NCI-H526 treated with DMSO at 0.1 percent for 48 hours (cell line): ENCODE measurements at places on chromosomes 12 and 14.

GRCh38 chr12:96743606-96744005, 163.5 kb upstream of the NEDD1 start:
- no peak for DNase-seq

GRCh38 chr12:132998741-132999140, 12.6 kb downstream of the ZNF26 start:
- no peak for DNase-seq

DNA sequence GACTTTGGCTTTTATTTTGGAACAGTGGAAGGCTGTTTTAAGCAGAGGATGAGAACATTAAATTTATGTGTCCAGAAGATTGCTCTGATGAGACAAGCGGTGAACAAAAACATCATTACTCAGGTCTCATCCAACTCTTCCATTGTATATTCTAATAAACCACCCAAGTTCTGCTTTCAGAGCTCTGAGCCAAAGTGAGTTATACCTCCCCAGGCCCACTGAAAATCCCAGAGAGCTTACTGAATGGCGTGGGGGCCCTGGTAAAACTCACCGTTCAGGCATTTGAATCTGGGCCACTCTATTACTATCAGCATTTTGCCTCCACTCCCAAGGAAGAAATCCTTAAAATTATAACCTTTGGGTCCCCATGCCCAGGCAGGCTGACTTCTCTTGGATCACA, 122.0 kb upstream of the HIF1A start:
- DNase-seq, result no peak

DNA sequence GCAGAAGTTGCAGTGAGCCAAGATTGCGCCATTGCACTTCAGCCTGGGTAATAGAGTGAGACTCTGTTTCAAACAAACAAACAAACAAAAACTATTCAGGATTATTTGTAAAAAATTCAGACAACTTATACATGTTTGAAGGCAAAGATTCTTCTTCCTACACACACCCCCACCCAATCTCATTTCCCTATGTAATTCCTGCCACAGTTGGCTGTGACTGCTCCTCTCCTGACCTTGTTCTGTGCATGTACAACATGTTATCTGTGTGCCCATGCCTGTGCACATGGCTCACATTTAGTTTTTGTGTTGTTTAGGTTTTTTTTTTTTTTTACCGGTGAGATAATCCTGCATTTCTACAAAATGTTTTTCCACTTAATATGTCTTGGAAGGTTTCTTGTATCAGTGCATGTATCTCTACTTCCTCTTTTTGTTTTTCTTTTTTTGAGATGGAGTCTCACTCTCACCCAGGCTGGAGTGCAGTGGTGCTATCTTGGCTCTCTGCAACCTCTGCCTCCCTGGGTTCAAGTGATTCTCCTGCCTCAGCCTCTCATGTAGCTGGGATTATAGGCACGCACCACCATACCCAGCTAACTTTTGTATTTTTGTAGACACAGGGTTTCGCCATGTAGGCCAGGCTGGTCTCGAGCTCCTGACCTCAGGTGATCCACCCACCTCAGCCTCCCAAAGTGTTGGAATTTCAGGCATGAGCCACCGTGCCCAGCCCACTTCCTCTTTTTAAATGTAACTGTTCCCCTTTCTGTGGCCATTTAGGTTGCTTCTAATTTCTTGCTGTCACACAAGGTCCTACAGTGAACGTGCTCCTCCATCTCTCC, 8.7 kb downstream of the CFAP251 start:
- no peak for DNase-seq

GRCh38 chr12:64480148-64480547, 28.2 kb downstream of the TBK1 start:
- DNase-seq, result no peak

- no peak for DNase-seq
These were observed 13.2 kb upstream of the SELPLG start for GRCh38 chr12:108646600-108647579.

DNA sequence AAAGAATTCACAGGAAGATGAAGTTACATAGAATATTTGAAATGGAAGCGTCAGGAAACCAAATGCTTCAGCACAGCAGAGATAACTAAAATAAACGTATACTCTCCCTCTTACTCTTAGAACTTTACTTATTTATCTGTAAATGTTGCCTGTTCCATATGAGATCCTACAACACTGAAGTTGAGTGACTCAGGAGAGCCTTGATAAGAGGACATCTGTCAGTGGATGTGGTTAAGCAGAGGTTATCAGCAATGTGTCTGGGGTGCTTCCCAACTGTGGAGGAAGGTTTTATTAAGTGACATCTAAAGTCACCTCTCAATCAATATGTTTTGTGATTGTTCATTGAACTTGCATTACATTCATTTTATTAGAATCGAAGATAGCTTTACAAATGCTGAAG, 81.9 kb downstream of the NEDD1 start:
- no peak for DNase-seq

DNA sequence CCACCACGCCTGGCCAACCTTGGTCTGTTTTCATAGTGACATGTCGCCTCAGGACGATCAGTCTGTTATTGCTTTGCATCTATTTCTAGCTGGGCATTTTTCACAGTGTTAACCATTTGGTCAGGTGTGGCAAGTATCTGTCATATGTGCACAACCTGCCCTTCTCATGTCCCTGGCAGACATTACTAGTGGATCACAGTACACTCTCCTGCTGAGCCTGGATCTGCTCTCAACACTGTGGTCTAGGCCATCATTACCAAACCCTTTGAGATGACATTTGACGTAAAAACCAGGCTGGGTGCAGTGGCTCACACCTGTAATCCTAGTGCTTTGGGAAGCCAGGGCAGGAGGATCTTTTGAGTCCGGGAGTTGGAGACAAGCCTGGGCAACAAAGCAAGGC, 29.4 kb upstream of the NOS1 start:
- DNase-seq, result no peak

DNA sequence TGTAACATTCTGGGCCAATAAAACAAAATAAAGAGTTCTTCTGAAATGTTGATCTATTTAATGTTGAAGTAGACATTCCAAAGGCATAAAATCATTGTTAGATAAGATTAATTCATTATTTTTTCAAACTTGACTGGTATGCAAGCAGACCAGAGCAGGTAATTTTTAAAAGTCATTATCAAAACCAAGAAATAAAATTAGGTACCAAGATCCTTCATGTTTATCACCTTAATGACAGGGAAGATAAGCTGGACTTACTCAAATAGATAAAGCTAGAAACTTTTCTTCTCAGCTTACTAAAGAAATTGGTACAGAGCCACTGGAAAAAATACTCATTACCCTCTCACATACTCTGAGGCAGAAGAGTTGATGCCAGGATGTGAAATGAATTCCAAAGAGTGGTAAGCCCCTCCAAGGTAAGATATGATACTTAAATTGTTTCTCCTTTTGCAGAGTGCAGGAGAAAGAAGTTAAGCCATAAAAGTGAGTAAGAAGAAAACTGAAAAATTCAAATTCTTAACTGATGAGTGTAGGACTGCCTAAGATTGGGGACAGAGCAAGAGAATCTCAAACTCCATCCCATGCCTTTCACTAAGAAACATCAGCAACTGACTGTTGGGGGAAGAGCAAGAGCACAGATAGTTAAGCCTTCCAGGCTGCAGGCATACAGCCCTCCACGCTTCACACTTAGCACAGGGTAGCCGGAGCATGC, 111.9 kb downstream of the SLC41A2 start:
- no peak for DNase-seq

DNA sequence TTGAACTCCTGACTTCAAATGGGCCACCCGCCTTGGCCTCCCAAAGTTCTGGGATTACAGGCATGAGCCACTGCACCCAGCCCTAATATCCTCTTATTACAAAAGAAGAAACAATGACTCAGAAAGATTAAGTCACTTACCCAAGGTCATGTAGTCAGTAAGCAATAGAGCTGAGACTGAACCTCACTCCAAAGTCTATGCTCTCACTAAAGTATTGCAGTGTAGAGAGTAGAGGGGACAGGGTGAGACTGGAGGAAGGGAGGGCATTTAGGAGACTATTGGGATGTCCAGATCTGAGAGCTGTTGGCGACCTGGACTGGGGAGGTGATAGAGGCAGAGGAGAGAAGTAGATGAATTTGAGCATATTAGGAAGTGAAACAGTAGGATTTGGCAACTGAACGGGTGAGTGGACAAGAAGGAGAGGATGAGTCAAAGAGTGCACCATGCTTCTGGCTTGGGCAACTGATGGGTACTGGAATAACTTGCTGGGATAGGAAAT, 11.8 kb downstream of the P2RX7 start:
- DNase-seq, result no peak

DNA sequence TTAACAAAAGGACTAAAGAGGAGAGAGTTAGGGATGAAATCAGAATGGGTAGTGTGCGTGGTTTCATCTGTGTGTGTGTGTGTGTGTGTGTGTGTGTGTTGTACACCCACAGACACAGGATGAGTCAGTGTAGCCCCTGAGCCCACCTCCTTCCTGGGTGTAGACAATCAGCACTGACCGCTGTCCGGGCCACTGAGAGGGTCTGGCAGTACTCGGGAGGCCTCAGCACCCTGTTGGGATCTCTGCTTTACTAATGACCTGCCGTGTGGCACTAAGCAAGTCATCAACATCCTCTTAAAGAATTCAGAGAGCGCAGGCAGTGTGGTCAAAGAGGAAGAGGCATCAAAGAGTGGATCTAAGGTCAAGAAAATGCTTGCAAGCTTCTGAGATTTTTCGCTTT, 112.6 kb downstream of the PRMT8 start:
- no peak for DNase-seq

GRCh38 chr12:89573051-89573810, 47.4 kb upstream of the POC1B start:
- DNase-seq, result no peak

DNA sequence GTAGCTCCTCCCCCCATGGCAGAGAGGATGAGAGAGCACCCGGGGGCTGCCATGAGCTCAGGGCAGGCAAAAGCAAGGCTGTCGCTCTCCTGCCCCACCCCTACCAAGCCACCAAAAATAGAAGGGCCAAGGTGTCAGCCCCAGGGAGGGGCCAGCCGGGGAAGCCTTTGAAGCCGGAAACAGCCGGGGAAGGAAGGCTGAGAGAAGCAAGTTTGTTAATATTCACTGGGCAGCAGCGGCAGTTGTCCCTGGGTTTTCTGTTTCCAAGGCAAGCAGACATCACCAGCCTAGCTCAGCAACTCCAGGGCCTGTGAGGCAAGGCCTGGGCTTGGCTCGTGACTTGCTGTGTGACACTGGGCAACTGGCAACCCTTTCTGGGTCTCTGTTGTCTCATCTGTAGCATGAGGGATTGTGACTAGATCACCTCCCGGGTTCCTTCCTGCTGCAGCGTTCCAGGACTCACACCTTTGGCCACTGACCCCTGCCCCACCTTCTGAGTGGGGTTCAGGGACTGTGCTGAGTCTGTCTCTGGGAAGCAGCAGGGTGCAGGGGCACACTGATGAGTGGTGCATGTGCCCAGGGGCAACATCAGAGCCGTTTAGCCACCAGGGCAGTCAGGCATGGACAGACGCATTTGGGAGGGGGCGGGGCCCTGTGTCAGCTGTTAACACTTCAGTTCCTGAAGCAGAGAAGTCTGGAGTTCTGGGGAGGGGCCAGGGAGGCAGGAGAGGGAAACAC, 24.3 kb downstream of the SYNDIG1L start:
- DNase-seq, result peak; percentile 28

DNA sequence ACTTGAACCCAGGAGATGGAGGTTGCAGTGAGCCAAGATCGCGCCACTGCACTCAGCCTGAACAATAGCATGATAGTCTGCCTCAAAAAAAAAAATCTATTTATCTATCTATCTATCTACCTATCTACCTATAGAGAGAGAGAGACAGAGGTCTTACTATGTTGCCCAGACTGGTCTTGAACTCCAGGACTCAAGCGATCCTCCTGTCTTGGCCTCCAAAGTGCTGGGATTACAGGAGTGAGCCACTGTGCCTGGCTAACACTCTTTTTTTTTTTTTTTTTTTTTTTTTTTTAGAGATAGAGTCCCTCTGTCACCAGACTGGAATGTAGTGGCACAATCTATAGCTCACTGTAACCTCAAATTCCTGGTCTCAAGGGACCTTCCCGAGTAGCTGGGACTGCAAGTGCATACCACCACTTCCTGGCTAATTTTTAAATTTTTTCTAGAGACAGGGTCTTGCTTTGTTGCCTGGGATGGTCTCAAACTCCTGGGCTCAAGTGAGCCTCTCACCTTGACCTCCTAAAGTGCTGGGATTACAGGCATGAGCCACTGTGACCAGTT, 1.9 kb downstream of the FAM186A start:
- no peak for DNase-seq

- no peak for DNase-seq
These were observed 141.8 kb upstream of the RASSF8 start for GRCh38 chr12:25816637-25817036.
